ENCODE measurements at places on chromosomes 12 and 14.

DNA sequence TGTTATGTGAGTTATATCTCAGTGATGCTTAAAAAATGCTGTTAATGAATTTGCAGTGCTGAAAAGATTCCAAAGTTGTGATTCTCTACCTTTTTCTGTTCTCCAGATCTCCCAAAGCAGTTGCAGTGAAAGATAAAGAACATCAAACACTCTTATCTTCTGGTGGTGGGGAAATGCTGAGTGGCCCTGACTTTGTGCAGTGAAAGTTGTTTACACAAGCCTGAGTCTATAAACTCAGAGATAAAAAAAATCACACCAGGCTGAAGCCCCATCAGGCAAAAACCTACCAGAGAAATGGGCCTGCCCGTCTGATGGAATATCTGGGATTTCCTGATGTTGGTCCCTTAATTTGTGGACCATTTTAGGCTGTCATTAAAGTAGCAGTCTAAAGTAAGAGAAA, 46.1 kb downstream of the RASSF3 start:
- DNase-seq, result no peak

- no peak for DNase-seq
Measured at GRCh38 chr14:105931808-105932483, 405.6 kb downstream of the TMEM121 start.

GRCh38 chr12:32921397-32921796, 24.8 kb upstream of the PKP2 start:
- DNase-seq, result no peak

DNA sequence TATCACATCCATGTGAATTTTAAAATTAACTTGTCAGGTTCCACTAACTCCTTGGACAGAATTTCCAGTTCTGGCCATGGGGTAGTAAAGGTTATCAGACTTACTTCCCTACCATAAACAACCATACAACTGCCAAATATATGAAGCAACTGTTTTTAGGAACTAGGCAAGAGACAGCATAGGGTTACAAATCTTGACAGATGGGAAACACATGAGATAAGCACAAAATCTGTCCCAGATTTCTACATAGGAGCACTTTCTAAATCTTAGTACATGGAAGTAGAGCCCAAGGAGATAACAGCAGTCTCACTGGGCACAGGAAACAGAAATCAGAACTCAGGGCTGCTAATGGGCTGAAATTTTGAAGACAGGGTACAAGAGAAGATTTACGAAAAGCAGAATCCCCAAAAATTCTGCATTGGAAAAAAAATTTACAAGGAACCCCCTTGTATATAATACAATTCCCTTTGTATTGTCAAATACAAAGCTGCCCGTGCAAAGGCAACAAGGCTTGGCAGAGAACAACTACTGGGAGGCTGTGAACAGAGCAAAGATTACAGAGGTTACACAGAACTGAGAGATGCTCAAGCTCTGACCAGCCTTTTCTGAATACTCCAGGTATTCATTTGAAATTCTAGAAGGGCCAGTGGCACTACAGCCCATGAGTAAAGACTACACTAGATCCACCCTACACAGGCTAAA, 43.2 kb downstream of the GALNT4 start:
- DNase-seq, result no peak

DNA sequence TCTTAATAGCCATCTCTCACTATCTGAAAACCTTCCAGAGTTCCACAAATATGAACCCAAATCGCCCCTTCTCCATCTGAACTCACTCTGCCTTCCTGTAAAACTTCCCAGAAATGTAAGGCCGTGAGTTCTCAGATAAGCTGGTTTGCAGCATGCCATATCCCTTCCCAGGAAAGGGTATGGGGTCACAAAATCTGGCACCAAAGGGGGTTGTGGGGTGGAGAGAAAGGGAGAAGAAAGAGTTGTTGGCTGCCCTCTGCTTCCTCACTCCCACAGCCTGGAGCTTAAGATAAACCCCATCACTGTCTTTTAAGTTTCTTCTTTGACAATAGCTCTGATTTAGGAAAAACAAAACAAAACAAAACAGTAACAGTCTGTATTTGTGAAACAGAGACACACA, 10.7 kb downstream of the TMTC1 start:
- DNase-seq, result no peak

DNA sequence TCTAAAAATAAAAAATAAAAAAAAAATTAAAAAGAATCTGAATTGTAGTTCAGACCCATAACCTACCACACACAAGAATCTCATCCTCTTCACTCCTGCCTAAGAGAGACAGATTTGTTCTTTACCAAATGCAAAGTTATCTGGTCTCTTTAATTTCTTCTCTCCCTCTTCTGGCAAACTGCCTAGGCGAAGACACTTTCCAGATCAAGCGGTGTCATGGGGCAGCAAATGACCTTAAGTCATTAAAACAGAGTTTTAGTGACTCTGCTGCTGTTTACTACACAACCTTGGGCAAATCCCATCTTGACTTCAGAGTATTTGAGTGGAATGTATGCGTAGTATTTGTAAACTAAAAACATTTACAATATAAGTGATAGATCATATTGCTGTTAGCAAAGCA, 60.9 kb upstream of the NID2 start:
- no peak for DNase-seq

DNA sequence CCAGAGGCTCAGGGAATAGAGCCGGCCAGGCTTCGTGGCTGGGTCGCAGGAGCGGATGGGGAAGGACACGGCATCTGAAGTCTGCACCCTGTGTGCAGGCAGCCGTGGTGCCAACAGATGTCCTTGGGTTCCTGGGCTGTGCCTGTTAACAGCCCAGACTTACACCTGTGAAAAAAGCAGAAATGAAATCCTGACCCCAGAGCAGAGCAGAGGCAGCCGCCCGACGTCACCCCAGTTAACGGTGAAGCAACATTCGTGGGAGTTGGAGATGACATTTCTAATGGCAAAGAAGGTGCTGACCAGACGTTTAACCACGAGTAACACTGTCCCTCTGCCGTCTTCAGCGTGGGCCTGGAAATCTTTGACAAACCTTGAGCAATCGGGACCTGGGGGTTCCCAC, 200.3 kb upstream of the DIO3 start:
- DNase-seq, result no peak

- peak; percentile 45 for DNase-seq
Measured at GRCh38 chr14:20662968-20663732, 21.2 kb upstream of the RNASE4 start.

DNA sequence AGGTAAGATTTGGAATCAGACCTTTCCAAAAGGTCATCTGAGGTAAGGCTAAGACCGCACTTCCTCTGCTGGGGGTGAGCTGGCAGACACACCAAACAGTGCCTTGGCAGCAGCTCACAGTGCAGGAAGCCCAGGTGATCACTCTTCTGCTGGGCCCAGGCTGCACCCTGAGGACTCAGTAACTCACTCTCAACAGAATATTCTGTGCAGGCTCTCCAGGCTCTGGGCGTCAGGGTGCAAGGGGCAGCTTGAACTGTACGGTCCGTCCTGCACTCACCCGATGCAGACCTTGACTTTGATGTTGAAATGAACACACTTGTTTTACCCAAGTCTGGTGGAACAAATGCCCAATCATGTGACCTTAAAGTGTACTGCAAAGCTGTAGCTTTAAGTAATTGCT, 6.0 kb downstream of the ALKBH2 start:
- no peak for DNase-seq

DNA sequence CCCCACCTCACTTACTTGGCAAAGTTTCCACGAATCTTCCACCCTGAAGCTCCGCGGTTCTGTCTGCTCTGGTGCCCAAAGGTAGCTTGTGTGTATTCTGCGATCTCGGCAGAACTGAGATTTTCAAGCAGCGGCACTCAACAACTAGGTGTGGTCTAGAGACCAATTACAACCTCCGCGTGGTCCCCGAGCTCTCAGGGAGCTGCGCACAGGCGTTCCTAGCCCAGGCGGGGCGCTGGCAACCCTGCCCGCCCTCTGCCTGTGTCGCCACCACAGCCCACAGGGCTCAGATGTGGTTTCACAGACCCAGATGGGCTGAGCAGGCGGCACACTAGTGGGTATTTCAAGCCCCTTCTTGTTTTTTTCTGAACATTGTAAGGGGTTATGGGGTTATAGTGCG, 1.5 kb upstream of the DIABLO start:
- DNase-seq, result no peak

GRCh38 chr14:77912754-77913556, 113.0 kb downstream of the ADCK1 start:
- no peak for DNase-seq

GRCh38 chr14:23579311-23579630, 681 bp upstream of the JPH4 start:
- DNase-seq, result no peak

DNA sequence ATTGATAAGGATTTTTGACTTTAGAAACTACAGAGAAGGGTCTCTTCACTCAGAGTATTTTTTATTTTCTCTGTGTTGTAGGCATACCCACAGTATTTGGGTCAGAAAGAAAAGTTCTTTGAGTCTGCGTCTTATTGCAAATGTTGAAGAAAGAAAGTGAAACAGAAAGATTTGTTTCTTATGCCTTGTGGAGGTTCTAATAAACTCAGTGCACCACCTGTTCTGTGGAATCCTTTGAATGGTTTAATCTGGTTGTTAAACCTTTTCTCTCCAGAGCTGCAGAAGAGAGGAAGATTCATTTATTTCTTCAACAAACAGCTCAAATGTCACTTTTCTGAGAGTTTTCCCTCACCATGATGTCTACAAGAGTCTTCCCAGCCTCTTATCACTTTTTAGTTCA, 146.6 kb upstream of the PLEKHG7 start:
- no peak for DNase-seq

DNA sequence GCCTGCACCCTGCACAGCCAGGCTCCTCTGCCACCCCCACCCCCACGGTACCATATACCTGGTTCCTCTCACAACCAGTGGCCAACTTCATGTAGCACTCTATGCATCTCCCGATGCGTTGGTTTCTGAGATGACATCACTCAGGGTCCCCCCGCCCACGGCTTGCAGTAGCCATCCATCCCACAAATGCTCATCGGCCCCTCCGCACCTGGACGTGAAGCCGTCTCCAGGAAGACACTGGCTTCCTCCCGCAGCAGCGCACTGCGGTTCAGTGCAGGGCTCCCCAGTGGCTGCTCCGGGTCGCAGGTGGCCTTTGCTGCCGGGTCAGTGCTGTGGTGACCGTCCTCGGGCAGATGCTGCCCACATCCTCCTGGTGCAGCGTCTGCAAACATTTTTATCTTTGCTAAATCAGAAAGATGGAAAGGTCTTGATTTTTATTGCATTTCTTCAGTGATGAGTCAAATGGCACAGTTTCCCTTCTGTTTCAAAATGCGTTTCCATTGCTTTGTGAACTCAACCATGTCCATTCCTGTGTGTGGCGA, 27.5 kb upstream of the MMP17 start:
- DNase-seq, result no peak

All from bone marrow (tissue), 2 donors.